Activated CD4-positive, alpha-beta T cell treated with anti-CD3 and anti-CD28 coated beads for 1 hour (primary cell): ENCODE measurements at places on chromosomes 16 and 17.

- no peak for DNase-seq
These were observed 3.7 kb upstream of the ERN1 start for GRCh38 chr17:64133546-64134215.

DNA sequence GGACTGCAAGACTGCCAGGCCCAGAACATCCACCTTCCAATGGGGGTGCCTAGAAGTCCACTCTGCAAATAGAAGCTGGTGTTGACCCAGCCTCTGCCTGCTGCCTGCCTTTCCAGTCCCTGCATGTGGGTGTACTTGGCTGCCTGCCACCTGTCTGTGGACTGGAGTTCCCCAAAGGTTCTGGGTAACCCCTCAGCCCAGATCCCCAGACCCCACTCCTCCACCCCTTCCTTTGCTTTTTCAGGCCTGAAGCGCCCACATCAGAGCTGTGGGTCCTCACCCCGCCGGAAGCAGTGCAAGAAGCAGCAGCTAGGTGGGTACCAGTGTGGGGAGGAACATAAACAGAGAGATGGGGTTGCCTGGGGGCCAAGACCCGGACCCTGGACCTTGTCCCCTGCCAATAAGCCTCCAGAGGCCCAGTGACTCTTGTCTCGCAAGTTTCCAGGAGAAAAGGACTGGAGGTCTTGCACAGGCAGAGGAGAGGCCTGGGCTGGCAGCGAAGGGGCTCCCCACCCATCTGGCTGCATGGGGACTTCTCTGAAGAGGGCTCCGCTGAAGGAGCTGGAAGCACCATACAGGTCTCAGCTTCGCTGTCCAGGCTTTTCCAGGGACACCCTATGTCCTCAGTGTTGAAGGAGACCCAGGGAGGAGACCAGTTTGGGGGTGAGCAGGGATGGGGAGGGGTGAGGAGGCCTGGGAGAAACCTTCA is 34.3 kb downstream of the NLRC5 start:
- peak; percentile 47 for DNase-seq

- no peak for DNase-seq
These were observed 11.4 kb downstream of the UNK start for GRCh38 chr17:75795820-75796607.

DNA sequence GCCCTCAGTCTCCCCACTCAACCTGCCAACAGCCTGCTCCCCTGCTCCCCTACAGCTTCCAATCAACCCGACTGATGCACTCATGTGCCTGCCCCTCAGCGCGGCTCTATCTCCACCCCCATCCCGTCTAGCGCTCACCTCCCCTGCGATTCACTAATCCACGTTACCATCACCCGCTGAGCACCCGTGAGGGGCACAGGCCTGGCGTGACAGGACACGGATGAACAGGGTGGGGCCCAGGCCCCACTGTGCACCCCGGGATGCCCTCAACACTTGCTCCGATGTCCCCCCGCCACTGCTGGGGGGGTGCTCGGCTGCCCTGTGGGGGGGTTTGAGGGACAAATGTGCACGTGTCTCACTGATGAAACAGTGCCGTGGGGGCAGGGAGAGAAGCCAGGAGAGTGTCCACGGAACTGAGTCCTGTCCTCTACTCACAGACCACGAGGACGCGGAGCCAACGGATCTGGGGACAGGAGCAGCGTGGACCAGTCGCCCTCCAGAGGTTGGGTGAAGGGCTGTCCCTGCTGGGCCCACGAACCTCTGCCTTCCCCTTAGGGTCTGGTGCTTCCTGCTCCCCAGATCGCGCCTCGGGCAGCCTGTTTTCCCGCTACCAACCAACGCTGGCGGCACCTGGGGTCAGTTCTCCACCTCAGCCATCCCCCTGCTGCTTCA is 66.7 kb downstream of the RPH3AL start:
- no peak for DNase-seq

DNA sequence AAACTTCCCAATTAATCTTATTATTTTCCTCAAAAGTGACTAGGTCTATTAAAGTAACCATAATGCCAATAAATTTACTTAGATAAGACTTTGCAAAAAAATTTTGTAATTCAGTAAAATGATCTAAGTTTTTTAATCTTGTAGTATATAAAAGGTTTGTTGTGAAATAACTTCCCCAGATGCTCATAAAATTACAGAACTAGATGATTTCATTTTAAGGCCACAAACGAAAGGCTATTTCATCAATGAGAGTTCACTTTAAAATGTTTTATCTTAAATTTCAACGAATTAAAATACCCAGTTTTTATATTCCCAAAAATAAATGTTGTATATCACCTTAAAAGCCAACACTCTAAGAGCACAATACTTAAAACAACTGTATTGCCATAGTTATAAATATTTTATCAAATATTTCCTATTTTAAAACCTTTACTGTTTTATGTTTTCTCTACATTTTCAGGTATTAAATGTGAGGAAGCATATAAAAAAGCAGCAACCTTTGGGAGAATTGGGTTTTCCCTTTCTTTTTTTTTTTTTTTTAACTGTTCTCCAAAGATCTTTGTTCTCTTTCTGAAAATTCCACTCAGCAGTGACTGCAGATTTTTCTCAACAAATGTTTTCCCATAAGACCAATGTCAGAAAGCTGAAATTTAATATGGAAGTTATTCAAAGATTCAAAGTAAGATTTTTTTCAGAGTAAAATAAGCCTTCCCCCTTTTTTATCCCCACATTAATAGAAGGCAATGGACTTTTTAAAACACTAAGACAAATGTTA is 169.9 kb downstream of the CYB561 start:
- no peak for DNase-seq

DNA sequence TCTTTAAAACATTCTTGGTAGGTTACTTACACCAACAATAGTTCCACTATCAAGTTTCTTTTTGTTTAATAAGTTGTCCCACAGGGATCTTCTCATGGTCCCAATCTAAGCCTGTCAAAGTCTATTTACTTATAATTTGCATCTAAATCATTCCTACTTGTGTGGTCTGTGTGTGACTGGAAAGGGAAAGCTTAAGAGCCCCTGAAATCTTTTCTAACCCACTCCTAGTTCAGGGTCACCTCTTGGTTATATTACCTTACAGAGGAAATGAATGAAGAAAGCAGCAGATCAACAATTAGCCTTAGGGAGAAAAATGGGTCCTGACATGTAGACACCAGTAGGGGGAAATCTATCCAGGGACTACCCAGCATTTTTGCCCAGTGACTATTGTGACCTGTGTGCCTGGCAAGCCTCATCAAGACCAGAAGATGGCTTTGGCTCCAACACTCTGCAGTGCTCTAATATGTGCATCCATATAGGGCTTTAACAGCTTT is 110.4 kb upstream of the HAS3 start:
- no peak for DNase-seq

GRCh38 chr16:4060009-4060408 is 56.2 kb downstream of the ADCY9 start:
- DNase-seq = no peak

GRCh38 chr16:4376126-4376892 is 4.7 kb downstream of the VASN start:
- no peak for DNase-seq

GRCh38 chr17:82780971-82781893 is 29.4 kb downstream of the TBCD start:
- DNase-seq = no peak

DNA sequence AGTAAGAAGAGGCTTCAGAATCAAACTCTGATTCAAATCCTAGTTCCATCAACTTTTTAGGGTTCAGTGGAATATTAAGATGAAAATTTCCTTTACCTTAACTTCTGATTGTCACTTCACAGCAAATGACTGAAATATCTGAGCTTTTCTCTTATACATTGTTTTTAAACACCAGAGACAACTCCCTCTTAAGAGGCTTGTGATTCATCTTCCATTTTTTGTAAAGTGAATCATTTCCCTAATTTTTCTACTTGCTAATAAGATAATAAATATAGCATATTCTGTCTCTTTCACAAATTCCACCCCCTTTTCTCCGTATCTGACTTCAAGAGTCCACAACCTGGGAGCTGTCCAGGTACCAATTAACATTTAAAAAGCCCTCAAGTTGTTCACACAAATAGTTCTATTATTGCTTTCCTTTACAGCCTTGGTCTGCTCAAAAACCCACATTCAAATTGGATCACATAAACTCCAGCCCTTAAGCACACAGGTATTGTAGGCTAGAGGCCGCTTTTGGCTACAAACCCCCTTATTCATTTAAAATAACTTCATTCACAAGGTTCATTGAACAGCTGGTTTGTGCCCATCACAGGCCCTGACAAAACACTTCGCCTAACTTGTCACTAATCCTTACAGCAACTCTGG is 14.1 kb upstream of the UTP6 start:
- no peak for DNase-seq

GRCh38 chr17:73452009-73452408 is 140.2 kb upstream of the CDC42EP4 start:
- DNase-seq = no peak
